ENCODE measurements at places on chromosomes 5 and 9. TPM values are rescaled to one million over a fixed set of nuclear protein-coding genes. Genes with fewer than 3 reads are reported as not detected.

PCDHGC3 gene
- total RNA-seq = 0.20 TPM

FOXD4L5 gene
- total RNA-seq = 0.16 TPM

TMEM171 gene
- total RNA-seq = not detected

SYK gene
- total RNA-seq = 29.4 TPM

SH3TC2 gene
- total RNA-seq = 1.1 TPM

IL5 gene
- total RNA-seq = not detected

ROR2 gene
- 33.6 TPM for total RNA-seq

ZBED3 gene
- total RNA-seq = not detected

All from K562 (cell line).